ENCODE measurements at places on chromosomes 4 and X.

GRCh38 chr4:158722917-158723793, at the start of gene PPID:
Gene PPID, minus strand, starts transcription at chr4:158723396. Its CDS starts 108 bp downstream, at chr4:158723288.
- peak; percentile 2 for DNase-seq

- DNase-seq, result no peak
Measured at GRCh38 chr4:143512978-143513313, 556 bp upstream of the SMARCA5 start.

- DNase-seq, result no peak
Measured at GRCh38 chr4:42676066-42676951, 19.4 kb upstream of the ATP8A1 start.

GRCh38 chr4:173761938-173762337, 231.9 kb upstream of the HAND2 start:
- no peak for DNase-seq

DNA sequence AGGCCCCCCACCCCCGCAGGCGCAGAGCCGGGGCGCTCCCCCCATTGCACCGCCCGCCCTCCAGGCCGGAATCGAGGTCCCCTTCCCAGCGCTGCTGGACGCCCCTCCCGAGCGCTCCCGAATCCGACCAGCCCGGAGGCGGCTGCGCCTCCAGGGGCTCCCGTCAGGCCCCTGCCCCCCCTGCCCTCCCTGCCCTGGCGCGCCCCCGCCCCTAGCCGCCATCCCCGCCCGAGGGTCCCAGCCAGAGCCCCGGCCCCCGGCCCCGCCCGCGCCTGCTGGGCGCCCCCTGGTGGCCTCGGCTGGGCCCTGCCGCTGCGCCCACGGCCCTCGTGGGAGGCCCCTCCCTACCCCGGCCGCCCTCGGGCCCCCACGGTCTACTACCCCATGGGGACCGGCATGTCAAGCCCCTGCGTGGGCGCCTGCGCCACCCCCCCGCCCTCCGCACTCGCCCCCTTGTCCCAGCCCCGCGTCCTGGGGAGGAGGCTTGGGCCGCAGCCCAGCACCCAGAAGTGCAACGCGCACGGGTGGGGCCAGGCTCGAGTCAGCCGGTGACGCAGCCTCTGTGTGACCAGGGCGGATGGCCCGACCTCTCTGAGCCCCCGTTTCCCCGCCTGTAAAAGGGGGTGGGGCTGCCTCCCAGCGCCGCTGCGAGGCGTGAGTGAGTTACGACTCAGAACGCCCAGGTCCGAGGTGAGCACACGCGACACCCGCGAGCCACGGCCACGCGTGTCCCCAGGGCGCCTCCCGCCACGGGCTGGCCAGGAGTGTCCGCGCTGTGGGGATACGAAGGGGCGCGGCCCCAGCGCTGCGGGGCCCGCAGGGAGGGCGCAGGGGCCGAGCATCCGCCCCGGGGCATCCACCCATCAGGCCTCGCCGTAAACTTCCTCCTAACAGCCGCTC, 104.9 kb downstream of the FAM53A start:
- no peak for DNase-seq

GRCh38 chr4:184171011-184171410, 46.7 kb downstream of the ENPP6 start:
- no peak for DNase-seq

- no peak for DNase-seq
Measured at GRCh38 chr4:146095091-146095690, 80.3 kb upstream of the LSM6 start.

DNA sequence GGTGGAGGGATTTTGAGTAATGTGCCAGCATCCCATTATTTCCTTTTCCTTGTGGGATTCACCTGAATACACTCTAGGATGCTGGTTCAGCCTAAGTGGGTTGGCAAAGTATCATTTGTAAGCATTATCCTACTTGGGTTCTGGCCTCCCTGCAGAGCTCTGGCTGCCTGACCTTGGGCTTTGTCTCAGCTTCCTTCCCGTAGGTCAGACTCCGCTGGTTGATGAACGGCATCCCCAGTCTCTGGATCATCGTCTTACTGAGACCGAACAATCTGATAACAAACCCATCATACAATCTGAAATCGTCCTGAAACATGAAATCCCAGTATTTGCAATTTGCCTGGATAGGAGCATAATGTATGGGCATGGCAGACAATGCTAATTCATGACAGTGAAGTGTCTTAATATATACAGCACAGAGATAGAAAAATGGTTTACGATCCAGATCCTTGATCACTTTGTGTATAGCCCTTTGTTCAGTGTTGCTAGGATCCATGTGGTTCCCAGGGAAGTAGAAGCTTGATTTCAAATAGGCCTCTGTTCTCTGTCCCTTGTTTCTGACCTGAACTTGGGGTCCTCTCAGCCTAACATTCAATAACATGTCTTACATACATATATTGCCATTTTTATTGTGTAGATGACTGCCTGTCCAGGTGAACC, 5.5 kb downstream of the MID2 start:
- no peak for DNase-seq

GRCh38 chrX:134712272-134712671, 54.0 kb upstream of the PLAC1 start:
- DNase-seq, result no peak

DNA sequence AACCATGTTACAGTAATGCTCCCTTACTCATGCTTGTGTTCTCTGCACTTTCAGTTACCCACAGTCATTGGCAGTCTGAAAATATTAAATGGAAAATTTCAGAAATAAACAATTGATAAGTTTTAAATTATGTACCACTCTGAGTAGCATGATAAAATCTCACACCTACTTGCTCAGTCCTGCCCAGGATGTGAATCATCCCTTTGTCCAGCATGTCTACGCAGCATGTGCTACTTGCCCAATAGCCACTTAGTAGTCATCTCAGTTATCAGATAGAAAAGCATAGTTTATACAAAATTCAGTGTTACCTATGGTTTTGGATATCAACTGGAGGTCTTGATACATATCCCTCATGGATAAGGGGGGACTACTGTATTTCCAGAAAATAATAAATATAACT, 577.1 kb downstream of the GALNTL6 start:
- DNase-seq, result no peak

- no peak for DNase-seq
Measured at GRCh38 chr4:78069859-78070258, 12.7 kb downstream of the FRAS1 start.

- DNase-seq, result no peak
Measured at GRCh38 chrX:40247848-40248622, 150.3 kb upstream of the BCOR start.

- no peak for DNase-seq
Measured at GRCh38 chrX:46703980-46704379, 54.9 kb downstream of the SLC9A7 start.

GRCh38 chr4:20331642-20332041, 79.9 kb downstream of the SLIT2 start:
- DNase-seq, result no peak

DNA sequence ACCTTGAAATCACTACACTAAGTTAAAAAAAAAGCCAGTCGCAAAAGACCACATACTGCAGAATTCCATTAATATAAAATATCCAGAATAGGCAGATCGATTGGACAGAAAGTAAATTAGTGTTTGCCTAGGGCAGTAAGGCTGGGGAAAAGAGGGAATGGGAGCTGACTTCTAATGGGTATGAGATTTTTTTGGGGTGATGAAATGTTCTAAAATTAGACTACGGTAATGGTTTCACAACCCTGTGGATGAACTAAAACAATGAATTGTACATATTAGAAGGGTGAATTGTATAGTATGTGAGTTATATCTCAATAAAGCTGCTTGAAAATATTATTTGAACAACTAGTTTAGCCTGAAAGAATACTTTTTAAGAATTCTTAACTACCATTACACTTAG, 6.7 kb upstream of the GPRIN3 start:
- no peak for DNase-seq

DNA sequence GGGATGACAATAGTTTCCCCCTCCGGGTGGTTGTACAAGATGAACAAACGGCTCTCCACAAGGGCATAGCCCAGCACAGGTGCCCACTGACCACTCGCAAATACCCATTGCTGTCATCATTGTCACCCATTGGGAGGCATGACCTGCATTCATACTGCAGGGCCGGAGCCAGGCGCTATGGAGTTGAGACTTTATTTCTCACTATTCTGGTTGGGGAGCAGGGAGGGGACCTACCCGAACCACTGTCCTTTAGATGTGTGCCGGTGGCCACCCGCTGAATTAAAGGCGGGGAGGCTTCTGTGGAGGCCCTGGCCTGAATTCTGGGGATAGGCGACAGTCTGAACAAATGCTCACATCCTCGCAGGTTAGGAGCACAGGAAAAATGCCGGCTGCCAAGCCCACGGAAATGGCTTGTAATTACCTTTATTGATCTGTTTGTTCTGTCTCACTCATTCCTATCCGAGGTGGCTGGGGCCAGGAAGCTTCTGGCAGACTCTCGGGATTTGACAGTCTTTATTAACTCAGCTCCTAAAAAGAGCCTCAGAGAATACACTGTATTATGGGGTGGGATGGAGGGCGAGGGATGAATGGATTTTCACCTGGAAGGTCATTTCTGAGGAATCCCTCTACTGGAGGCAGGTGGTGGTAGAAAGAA, 125.1 kb upstream of the PSAPL1 start:
- DNase-seq, result no peak

DNA sequence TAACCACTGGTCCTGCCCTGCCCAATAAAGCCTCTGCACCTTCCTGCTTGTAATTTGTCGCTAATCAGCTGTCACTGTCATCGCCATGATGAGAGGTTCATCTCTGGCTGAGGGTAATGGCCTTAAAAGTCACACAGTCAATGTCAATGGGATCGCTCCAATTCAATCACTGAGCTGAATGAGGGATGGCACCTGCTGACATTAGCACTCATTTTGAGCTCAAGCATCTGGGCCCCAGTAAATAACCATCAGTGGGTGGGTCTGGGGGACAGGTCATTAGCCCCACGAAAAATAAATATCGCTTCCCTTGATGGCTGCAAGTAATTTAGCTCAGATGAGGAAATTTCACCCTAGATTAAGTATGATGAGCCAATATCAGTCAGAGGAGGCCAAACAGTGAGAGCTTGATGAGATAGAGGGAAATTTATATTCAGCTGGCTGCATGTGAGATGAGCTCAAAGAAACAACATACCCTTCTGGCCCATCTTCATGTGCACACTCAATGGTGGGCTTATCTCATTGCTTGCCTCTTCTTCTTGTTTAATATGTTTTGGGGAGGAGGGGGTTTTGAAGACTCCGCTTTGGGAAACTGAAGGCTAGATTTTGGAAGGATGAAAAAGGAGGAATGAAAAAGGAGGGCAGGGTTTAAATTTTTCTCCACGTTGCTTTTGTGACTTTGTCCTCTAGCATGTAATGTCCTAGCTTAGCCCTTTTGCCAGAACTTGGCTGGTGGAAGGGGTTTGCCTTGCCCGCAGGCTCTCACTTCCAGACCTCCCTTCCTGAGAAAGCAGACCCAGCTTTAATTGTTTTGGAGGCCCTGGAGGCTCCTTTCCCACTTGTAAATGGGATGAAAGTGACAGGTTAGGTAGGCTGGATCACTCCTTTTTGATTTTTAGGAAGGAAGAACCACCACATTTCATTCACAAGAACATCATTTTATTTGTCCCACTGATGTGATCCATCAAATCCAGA, 84.8 kb upstream of the PAQR3 start:
- DNase-seq, result no peak

GRCh38 chr4:13483136-13483767, 888 bp downstream of the RAB28 start:
- peak; percentile 30 for DNase-seq

DNA sequence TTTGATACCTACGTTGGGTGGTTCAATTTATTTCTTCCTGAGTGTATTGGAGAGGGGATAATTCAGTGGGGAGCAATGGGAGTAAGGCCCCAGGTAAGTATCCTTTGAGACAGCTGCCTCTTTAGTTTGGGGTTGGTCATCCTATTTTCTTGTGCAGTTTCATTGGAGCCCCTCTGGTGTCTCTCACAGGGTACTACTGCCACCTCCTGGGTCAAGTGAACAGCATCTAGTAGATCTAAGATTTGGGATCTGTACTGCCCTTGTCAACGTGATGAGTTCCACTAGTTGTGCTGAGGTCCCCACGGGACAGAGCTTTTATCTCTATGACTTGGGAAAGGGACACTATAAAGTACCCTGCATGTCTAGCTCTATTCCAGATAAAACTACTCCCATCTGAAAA, 80.6 kb downstream of the PBDC1 start:
- DNase-seq, result no peak

GRCh38 chrX:100098660-100099375, 311.3 kb downstream of the PCDH19 start:
- no peak for DNase-seq

GRCh38 chrX:49037883-49038475, 5.2 kb downstream of the TFE3 start:
- no peak for DNase-seq

DNA sequence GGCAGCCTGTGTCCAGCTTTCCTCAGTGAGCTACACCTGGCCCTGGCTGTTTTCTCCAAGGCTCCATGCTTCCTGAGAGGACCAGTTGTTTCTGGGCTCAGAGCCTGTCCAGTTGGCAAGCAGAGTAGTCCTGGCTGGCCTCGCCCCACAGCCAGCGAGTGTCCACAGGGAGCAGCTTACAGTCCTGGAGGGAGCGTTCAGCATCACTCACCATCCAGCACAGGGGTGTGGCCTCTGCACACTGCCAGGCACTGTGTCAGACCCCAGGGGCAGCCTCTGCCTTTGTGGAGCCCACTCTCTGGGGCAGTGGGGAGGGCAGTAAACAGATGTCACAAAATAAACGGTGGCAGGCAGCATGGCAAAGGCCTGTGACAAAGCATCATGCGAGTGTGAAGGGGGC, 23.9 kb downstream of the EVC start:
- no peak for DNase-seq

DNA sequence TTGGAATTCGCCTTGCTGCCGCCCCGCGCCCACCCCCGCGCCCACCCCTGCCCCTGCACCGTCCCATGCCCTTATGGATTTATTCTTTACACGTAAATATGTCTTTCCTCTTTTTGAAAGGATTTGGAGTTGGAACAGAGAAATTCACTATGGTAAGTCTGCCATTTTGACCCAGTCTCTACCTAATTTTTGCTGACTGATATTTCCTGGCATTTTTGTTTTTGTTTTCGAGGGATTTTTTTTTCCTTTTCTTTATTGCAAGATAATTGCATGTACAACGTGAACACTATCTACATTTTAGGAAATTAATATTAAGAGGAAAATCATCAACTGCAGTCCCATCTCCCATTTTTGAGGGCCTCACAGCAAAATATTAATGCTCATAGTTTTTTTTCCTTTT, 468 bp upstream of the SPIN2B start:
- no peak for DNase-seq

DNA sequence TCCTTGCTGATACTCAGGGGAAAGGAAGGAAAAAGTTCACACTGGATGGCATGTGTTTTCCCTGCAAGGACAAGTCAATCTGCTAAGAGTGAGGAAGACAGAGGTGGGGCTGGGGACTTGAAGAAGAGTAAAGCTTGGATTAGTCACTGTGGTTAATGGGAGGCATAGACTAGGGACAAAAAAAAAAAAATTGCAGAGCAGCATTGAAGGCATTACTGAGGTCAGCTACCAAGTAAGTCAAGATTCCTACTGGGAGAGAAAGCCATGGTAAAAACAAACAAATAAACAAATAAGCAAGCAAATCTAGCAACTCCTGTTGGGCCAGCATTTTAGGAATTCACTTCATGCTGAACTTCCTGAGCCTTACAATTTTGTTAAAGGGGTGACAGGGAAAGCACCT, 58.2 kb upstream of the GPC4 start:
- DNase-seq, result no peak

- DNase-seq, result no peak
Measured at GRCh38 chr4:152009983-152010709, 249.3 kb upstream of the GATB start.
